ENCODE measurements at places on chromosomes 13 and 19.

DNA sequence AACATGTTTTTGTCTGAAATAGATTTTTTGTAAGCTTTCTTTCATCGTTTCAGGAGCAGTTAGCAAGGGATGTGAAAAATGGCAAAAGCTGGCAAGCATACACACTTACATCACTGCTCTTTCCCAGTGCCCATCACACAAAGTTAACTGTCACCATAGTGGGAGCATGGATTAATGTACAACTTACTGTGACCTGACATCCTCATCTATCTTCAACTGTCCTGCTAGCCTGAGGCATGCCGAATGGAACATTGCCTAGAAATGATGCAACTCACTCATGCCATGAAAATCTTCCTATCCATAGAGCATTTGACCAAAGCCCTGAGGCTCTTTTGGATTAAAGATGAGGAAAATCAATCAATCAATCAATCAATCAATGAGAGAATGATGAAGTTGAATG is 491.7 kb upstream of the SLC10A2 start:
- DNase-seq: no peak

DNA sequence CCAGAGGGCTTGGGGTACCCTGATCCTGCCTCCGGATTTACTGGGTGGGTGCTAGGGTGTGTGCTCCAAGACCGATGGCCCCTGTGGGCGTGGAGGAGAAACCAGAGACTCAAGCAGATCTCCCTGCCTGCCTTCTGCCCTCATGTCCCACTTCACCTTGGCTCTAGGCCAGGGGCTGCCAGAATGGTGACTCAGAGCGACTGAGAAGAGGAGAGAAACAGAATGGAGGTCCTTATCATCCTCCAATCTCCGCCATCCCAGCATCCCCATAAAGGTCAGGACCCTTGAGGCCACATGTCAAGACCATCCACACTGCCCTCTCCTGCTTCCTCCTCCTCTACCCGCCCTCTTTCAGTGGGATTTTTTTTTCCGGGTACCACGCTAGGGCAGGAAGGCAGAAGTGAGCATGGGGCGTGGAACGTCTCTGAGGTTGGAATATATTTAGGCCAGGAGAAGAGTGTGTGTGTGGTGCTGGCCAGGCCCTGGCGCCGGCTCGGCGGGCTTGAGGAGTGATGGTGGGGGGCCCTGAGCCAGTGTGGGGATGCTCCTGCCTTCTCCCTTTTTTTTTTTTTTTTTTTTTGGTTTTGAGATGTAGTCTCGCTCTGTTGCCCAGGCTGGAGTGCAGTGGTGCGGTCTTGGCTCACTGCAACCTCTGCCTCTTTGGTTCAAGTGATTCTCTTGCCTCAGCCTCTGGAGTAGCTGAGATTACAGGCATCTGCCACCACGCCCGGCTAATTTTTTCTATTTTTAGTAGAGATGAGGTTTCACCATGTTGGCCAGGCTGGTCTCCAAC is 22.3 kb downstream of the IER2 start:
- DNase-seq: no peak

DNA sequence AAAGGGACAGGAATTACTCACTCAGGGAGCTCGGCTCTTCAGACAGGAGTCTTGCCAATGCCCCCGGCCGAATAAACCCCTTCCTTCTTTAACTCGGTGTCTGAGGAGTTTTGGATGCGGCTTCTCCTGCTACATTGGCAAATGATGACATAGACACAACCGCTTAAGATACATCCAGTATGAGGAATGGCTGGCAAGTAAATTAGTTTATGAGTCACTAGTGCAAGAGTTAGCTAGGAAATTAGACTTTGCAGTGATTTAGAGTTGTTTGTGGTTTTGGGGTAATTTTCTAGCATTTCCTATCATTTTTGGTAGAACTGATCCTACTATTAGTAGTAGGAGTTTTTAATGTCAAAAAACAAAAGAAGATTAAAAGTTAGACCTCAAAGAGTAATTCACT is 166.2 kb downstream of the SLITRK1 start:
- no peak for DNase-seq

DNA sequence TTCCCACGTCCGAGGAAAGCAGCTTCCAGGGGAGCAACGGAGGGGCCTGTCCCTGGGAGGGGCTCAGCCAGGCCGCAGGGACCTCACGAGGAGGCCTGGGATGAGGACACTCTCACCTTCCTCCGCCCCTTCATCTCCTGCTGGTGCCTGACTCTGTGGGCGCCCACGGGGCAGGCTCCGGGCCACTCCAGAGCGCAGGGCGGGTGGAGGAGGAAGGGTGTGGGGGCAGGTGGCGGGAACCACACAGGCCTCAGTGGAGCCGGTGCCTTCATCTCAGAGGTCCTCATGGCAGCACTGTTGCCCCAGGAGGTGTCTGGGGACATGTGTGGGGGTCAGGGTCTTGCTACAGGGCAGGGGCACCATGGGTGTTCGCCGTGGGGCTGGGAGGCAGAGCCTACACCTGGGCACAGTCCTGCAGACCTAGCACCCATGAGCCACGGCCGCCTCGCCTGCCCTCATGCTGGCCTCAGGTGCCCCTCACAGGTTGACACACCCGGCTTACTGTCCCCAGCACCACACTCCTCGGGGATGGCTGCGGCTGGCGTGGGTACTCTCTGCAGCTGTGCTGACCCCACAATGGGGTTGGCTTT is 10.1 kb upstream of the TMEM255B start:
- DNase-seq: no peak

DNA sequence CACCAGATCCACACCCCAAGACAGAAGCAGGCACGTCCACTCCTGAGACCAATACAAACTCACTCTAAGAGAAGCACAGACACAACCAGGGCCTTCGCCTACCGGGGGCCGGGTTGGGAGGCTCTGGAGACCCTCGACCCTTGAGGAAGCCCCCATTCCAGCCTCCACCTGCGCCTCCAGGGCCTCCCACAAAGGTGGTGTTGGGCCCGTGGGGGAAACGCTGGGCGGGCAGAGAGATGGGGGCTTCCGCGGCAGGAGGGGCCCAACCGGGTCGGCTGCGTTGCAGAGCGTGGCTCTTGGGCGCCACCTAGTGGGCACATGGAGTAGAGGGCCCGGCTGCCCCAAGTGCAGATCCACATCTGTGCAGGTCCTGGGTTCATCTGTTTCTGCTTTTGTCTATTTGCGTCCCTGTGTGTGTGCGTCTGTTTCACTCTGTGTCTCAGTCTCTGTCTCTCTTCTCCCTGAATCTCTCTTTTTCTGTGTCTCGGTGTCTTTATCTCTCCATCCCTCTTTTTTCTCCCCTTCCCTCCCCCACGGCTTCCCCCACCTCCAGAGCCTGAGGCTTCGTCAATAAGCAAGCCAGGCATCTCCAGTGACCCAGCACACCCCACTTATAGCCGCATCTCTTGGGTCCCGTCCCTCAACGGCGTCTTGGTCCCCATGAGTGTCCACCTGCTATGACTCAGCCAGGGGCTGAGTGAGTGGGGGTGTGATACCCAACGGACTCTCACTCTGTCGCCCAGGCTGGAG is 10.5 kb upstream of the TINCR start:
- peak; percentile 33 for DNase-seq

DNA sequence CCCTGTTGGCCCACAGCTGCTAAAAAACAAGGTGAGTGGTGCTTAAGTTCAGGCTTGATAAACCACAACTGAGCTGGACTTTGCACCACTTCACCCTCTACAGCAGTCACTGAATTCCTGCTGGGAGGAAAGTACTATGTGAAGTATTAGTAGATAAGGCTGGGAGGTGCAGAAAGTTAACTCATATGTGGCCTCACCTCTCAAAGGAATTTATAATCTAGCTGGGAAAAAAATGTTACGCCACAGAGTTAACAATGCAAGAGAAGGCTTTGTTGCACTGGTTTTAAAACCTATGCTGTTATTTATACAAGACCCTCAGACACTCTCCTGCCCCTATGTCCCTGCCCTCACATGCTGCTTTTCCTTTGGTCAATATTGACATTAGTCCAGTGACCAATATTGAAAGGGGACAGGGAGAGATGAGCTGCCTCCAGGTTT is 60.9 kb downstream of the LIG4 start:
- DNase-seq: no peak

- DNase-seq: no peak
Observed at GRCh38 chr19:38870612-38871011, 7.5 kb downstream of the RINL start.
